ENCODE measurements at places on chromosomes 1 and 21.

DNA sequence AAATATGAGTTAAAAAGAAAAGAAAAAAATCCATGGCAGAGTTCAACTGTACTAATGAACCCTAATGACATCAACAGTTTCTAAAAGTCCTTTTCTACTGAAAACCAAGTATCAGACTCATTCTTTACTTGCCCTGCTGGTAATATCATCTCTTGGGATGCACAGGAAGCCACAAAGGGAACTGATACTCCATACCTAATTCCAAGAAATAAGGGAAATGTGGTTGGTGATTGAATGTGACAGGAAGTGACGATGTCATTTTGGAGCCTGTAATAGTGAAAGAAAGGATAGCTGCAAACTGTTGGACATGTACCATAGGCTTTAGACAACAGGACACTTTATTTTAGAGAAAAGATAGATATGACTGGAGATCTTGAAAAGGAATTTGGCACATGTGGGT is 98.7 kb upstream of the VAV3 start:
- no peak for DNase-seq

GRCh38 chr1:48846441-48846840 is 69.8 kb upstream of the BEND5 start:
- DNase-seq = no peak

- DNase-seq = no peak
Observed at GRCh38 chr1:93575621-93576284, 105.9 kb downstream of the BCAR3 start.

DNA sequence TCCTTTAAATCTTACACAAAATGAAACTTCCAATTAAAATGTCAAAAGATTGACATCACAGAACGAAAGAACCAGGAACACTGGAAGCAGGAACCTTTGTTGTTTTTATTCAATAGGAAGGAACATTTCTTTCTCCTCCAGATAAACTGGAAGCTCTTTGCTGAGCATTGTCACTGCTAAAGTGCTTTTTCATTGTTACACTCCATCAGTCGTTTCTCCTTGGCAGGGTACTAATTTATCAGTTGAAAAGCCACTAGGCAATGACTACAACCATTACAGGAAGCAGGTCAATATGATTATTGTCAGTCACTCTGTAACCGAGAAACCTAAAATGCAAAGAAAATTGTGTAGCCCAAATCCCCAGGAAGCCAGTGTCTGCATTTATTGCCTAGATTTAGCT is 163.2 kb upstream of the MAP1LC3C start:
- no peak for DNase-seq

DNA sequence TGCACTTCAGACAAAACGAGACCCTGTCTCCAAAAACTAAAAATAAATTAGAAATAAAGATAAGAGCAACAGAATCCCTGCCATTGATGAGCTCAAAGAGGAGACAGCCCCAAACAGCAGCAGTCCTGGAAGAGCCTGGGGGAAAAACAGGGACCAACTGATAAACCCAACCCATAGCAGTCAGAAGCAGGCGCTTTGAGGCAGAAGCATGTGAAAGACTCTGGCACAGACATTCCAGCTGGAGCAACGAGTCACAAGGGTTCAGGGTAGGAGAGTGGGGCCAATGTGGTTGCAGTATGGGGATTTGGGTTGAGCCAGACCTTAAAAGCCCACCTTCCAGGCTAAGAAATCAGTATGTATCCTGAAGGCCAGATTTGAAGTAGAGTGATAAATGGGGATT is 78.5 kb downstream of the MPZL1 start:
- DNase-seq = no peak

GRCh38 chr1:71785450-71785849 is 496.9 kb downstream of the NEGR1 start:
- no peak for DNase-seq
